PC-3 (cell line): ENCODE measurements at places on chromosomes 5 and 9. TPM values are rescaled to one million over a fixed set of nuclear protein-coding genes. Genes with fewer than 3 reads are reported as not detected.

GRCh38 chr5:56420323-56420722, 187.2 kb upstream of the ANKRD55 start:
- no peak for DNase-seq

DNA sequence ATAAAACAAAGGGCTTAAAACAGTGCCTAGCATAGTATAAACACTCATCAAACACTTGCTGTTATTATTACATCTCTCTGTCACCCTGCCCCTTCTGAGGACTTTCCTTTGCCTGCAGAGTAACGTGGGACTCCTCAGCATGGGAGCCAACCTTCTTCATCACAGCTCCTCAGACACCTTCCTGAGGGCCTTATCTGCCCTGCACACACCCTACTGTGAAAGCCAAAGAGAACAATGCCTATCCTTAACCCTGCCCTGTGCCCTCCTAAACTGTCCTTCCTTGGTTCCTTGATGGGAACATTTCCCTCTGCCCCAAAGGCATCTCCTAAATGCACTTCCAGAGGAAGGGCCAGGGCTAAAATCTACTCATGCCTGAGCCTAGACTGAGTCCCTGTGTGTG, 20.6 kb upstream of the HAND1 start:
- no peak for DNase-seq

- DNase-seq: peak; percentile 96
Observed at GRCh38 chr5:107542428-107542827, 128.3 kb downstream of the EFNA5 start.

DNA sequence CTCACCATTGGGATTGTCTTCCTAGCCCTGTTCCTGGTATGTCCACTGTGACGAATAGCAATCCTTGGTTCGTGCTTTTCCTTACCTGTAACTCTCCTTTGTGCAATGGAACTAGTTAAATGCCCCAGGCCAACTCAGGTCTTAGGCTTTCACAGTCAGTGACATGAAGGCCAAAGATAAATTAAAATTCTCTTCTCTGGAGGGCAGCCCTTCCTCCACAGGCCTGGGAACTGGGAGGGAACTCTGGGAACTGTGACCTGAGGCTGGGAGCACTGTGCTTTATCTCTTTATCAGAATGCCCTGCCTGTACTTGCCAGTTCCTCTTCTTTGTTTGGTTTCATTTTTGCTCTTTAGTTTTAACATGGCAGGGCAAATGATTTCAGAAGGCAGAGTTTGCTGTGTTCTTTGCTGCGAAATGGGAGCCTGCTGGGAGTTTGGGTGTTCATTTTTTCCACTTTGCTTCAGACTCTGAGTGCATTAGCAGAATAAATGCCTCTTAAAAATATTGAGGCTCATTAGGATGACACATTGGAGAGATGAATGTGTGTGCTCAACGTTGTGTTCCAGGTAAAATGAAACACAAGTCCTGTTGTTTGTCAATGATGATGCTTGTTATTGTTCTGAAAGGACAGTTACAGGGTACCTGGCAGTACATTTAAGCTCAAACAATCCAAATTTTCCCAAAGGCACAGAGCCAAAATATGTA, 118.1 kb downstream of the NUDT12 start:
- DNase-seq: peak; percentile 45

Gene SPINK7
- 0.15 TPM in 1 of 2 replicates, not detected in the other for total RNA-seq

- no peak for DNase-seq
Observed at GRCh38 chr5:66843065-66843464, 246.9 kb downstream of the MAST4 start.

Gene CDO1
- total RNA-seq: not detected in 2 replicates

Gene DAB2IP
- 15.2 and 17.6 TPM in 2 replicates for total RNA-seq
